ENCODE measurements at places on chromosomes 12 and 14.

GRCh38 chr12:54444206-54444605 lies 25.1 kb upstream of the ITGA5 start:
- DNase-seq = no peak

DNA sequence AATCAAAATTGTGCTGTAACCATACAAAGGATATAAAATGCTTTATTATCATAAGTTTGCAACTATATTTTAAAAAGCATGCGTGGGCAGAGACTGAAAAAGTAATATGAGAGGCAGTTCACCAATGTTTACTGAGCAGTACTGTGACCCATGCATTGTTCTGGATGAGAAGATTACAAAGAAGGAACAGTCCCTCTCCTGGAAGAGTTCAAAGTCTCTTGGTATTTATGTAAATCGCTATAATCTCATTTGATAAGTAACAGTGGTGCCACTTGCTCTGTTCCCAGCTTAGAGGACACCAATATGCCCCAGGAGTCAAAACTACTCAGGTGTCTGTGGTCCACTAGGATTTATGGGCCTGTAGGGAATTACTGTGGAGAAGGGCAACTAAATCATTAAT lies 2.1 kb upstream of the CMAS start:
- DNase-seq = no peak

GRCh38 chr14:22383515-22384166 lies 205.4 kb downstream of the DAD1 start:
- DNase-seq = no peak

- no peak for DNase-seq
Observed at GRCh38 chr12:15608941-15609340, 180.2 kb downstream of the EPS8 start.

GRCh38 chr12:78402366-78403134 lies 462.0 kb upstream of the SYT1 start:
- no peak for DNase-seq

DNA sequence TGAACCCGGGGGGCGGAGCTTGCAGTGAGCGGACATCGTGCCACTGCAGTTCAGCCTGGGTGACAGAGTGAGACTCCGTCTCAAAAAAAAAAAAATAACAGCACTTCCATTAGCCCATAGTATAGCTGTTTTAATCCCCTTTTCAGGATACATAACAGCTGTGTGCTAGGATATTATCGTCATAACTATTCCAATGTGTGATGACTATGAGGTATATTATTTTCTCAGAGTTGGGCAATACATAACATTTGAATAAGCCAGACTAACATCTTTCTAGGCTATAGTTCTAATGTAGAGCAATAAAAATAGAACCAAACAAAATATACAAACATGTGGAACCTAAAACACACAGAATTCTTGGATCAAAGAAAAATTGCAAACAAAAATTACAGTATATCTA lies 57.1 kb downstream of the MARK3 start:
- DNase-seq = no peak

- no peak for DNase-seq
Observed at GRCh38 chr12:19387161-19387560, 52.1 kb upstream of the AEBP2 start.

GRCh38 chr14:93103392-93104080 lies 12.2 kb downstream of the ITPK1 start:
- DNase-seq = peak; percentile 90

DNA sequence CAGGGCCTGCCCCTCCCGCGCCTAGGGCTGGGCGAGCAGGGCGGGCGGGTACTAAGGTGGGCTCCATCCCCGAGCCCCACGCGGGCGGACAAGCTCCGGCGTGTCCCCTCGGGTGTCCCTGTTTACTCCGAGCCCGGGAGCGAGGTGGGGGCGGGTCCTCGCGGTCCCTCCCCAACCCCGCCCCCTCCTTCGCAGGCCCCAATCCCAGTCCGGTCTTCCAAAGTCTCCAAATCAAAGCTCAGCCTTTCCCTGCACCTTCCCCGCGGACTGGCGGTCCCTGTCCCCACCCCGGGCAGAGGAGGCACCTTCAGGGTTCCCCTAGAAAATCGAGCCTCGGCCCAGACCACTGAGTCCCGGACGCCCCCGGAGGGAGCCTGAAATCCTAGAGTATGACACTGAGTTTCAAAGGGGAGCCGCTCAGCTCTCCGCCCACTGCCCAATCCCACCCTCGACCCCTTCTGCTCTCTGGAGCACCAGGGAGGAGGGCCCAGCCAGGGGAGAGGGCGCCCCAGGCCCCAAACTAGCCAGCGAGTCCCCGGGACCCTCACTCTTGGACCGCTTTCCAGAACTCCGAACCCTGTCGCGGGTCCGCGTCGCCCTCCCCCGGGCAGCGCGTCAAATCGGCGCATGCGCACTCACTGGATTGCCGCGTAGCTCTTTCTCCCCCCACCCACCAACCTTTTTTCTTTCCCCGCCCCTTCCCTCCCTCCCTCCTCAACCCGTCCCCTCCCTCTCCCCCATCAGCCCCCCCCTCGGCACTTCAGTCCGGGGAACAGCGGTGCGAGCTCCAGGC lies at the start of gene LRP1:
Gene LRP1, plus strand, starts transcription at position 758 of the 793 bp plus-strand sequence. CDS start 482 bp downstream, outside the sequence.
- DNase-seq = peak; percentile 74

DNA sequence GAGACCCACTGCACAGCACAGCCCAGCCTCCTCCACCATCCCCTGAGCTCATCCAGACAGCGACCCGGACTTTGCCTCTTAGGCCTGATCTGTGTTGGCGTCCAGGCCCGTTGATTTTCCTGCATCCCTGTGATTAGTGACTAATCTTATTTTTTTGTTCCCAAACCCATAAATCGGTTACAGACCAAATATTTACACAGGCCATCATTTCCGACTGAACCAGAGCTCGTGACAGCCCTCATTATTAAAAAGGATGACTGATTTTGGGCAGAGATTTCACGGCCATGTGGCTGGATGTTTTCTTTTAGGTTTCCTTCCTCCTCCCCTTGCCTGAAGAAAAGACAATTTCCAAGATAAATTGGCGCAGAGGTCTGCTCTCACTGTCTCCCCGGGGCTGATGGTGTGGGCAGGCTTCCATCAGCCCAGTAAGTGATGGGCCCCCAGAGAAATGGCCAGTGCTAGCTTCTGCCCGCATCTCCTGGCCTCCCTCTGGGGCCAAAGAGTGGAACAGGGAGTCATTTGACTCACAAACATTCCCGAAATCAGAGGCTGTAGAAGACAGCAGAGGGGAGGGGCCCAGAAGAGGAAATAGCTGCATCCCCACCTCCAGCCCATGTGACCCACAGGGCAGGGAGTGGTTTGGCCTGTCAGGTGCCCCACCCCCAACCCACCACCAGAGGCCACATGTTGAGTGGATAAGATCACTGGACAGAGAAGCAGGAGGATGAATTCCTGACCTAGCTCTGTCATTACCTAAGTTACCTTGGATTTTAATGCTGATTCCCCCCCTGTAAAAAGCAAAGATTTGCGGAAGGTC lies 283.5 kb downstream of the KSR2 start:
- no peak for DNase-seq

- DNase-seq = peak; percentile 44
Observed at GRCh38 chr12:46459861-46460545, 87.4 kb upstream of the SLC38A2 start.

Measured in activated CD4-positive, alpha-beta T cell treated with anti-CD3 and anti-CD28 coated beads, Interleukin-2, amount 10 ng/mL, durations not matched to agents 7 days and 5 days (primary cell).